A549 treated with GW870086 at 1 μM for 4 hours (cell line): ENCODE measurements at places on chromosomes 1 and 21. TPM values are rescaled to one million over a fixed set of nuclear protein-coding genes. Genes with fewer than 3 reads are reported as not detected.

The HSD3B2 gene
- total RNA-seq, result not detected in 5 replicates

The OR2L3 gene
- not detected in 5 replicates for total RNA-seq

The INKA2 gene
- total RNA-seq, result 1.7 to 4.4 TPM (median 2.8 TPM) in 5 replicates

The CHRNB2 gene
- 0.27 to 0.71 TPM (median 0.40 TPM) in 5 replicates for total RNA-seq

The PLXNA2 gene
- 2.0 to 2.6 TPM (median 2.2 TPM) in 5 replicates for total RNA-seq

The COL6A2 gene
- total RNA-seq, result 14.2 to 16.4 TPM (median 15.6 TPM) in 5 replicates

The SPRR4 gene
- total RNA-seq, result not detected in 5 replicates

The WNT9A gene
- total RNA-seq, result 6.1 to 8.5 TPM (median 7.8 TPM) in 5 replicates
